ENCODE measurements at places on chromosomes 4 and X.

- DNase-seq: no peak
These were observed 182.2 kb upstream of the KIT start for GRCh38 chr4:54475546-54475945.

- no peak for DNase-seq
These were observed 88.1 kb upstream of the MAB21L2 start for GRCh38 chr4:150493851-150494250.

DNA sequence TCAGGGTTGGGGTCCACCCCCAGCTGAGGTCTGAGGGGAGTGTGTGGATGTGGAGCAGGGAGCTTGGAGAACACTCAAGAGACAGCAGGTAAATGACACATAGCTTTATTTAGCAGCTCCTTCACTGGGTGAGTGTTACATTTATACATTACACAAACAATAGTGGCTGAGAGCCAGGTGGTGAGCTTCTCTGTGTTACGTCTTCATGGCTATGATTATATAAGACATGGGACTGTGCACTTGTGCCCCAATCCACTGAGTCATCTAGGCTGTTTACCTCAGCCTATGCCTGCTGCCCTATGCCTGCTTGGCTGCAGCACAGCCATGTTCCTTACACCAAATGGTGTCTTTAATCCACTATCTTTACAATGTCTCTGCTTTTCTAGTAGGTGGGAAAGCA, 459.6 kb downstream of the AFF2 start:
- DNase-seq: no peak

GRCh38 chr4:14615671-14616070, 386.6 kb upstream of the CPEB2 start:
- no peak for DNase-seq

GRCh38 chr4:128980816-128981326, 112.5 kb downstream of the SCLT1 start:
- no peak for DNase-seq

GRCh38 chr4:56686537-56687231, 5.6 kb upstream of the HOPX start:
- no peak for DNase-seq

DNA sequence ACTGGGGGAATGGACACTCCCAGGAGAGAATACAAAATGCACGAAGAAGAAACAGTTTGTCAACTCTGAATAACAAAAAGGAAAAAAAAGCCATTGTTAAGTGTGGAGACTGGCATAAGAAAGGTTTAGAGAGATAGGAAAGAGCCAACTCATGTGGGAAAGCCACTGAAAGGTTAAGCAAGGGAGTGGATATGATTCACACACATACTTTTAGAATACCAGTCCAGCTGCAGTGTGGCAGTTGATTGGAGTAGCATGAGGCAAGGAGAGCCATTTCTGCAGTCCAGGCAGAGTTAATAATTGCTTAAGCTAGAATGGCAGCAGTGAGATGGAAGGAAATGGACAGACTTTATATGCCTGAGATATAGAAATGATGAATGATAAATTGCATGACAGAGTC, 36.9 kb upstream of the ADAD1 start:
- no peak for DNase-seq

DNA sequence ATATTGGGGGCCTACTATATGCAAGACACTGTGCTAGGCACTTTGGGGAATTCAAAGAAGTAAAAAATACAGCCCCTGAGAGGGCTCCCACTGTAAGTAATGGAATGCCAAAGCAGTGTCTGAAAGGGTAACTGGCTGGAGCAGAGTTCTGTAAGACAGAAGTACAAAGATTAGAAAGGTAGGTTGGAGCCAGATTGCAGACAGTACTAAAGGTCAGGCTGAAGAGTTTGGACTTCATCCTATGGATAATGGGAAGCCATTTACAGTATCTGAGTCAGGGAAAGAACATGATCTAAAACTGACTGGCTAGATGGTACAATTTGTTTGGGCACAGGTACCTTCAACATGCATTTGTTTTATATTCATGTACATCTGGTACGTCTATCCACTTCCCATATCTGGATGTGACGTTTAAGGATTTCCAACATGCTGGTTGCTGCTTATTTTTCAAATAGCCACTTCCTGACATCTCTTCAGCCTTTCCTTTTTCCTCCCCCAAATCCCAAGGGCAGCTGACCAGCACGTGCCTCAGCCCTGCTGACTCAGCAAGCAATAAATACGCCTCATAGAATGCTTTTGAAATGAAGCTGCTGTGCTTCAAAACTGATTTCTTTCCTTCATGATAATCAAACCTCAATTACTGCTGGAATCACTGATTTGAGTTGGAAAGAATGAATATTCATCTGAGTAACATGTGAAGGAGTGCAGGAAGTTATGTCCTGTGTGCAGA, 9.5 kb downstream of the ENOX2 start:
- DNase-seq: no peak

Measured in NCI-H2081 treated with DMSO at 0.1 percent for 48 hours (cell line).